ENCODE measurements at places on chromosomes 12 and 14. TPM values are rescaled to one million over a fixed set of nuclear protein-coding genes. Genes with fewer than 3 reads are reported as not detected.

DNA sequence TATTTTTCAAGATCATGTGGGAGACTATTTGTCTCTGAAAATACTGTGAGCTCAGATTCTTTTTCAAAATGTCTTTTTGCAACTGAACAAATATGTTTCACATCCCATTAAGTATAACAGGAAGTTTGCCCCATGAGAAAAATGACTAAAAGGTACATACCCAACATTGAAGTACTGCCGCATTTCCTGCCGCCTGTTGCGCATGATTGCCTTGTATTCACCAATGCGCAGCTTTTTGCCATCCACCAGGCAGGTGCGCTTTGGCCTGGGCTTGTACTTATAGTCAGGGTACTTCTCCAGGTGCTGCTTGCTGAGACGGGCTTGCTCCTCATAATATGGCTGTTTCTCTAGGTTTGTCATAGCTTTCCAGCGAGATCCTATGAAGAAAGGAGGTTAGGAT, 413.2 kb downstream of the SOX5 start:
- DNase-seq = peak; percentile 17

DNA sequence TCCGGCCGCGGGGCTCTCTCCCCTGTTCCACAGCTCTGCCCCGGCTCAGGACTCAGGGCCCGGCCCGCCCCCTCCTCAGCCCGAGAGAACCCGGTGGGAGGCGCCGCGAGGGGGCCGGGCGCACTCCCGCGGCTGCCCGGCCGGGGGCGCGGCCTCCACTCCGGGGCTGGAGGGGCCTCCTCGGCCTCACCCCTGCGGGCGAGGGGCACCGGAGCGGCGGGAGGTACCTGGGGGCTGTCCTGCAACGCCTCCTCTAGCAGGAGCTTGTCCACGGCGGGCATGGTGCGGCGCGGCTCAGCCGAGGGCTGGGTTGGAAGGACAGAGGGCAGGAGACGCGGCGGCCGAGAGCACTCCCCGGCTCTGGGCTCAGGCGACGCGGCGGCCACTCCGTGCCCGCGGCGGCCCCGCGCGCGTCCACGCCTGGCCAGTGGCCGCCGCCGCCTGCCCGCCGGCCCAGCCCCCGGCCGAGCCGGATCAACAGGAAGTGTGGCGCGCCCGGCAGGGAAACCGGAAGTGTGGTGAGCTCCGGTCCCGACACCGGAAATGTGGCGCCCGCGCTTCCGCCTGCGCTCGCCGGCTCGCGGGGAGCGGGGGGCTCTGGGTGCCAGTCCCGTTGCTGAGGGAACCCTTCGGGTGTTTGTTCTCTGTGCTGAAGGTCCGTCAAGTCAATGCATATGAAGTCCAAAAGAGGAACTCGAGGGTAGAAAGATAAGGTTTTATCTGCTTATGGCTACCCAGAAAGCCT, at the start of gene APPL2:
APPL2 (minus strand) TSS at position 443 of the 745 bp plus-strand sequence; CDS start at position 281, 162 bp downstream.
- DNase-seq = peak; percentile 97

DNA sequence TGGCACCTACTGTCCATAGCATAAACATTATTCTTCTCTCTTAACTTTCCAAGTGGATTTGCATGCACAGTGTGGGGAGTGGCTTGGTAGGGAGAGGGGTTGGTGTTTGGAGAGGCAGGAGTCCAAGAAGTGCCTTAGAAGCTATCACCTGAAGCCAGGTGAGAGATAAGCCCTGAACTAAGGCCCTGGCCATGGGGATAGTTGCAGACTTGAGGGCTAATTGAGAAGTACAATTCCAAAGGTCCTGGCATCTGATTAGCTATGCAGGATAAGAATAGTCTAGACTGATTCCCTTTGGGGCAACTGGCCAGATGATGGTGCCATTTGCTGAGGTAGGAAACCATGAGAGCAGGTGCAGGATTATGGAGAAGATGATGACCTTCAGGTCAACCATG, 2.0 kb upstream of the PCK2 start:
- DNase-seq = no peak

GRCh38 chr14:28875934-28876571, 109.5 kb downstream of the FOXG1 start:
- peak; percentile 1 for DNase-seq

DNA sequence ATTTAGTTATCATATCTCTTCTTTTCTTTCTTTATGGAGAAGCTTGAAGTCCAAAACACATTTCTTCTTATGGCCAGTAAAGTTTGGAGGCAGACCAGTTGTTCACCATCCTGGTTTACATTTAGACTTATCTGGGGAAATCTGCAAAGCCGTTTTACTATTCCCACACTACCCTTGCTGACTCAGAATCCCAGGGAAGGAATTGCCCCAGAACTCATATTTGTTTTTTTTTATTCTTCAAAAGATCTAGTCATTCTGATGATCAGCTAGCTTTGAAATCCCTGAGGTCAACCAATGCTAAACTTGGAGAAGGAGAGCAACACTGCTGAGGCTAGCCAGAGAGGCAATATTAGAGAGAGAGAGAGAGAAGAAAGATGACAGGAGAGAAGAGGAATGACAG, 12.3 kb upstream of the LMO3 start:
- no peak for DNase-seq

DNA sequence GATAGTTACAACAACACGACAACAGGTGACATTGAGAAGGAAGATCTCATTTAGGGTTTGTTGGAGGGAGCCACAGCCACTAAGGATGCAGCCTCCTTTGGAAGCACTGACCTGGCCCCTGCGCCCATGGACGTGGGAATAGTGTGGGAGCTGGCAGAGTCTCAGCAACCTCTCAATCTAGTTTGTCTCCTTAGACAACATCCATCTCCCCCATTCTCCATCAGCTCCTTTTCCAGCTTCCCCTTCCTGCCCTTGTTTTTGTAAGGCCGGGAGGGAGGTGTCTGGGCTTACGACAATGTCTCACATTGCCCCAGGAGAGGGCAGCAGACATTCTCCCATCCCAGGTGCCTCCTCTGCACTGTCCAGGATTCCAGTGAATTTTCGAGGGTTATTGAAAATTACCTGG, 170.2 kb upstream of the PZP start:
- no peak for DNase-seq

Gene NEUROD4
- not detected for total RNA-seq

Gene SPIC
- 0.44 TPM for total RNA-seq

- no peak for DNase-seq
Observed at GRCh38 chr12:31000751-31001150, 72.9 kb upstream of the DDX11 start.

DNA sequence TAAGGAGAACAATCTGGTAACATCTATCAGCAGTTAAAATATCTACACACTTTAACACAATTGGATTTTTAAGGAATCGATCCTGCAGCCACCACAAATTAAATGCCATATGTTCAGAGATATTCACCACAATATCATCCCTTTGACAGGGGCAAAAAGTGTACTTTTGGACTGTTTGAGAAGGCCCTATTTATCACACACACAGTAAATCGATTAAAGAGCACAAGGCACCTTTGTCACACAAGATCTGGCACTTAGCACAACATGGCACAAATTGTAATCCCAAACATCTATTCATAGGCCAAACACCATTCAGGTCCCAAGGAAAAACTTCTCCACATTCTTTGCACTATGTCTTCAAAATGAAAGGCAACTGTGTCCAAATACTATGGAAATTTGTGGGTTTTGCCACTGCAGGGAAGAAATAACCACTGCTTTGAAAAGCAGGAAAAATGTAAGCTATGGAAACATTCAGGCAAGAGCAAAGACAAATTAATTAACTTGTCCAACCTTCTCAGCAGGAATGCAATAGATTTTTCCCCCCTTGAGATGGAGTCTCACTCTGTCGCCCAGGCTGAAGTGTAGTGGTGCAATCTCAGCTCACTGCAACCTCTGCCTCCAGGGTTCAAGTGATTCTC, 282.5 kb upstream of the TMPO start:
- no peak for DNase-seq

Gene SMCO2
- total RNA-seq = 0.38 TPM

- DNase-seq = no peak
Observed at GRCh38 chr14:22519877-22520685, 68.9 kb downstream of the DAD1 start.

DNA sequence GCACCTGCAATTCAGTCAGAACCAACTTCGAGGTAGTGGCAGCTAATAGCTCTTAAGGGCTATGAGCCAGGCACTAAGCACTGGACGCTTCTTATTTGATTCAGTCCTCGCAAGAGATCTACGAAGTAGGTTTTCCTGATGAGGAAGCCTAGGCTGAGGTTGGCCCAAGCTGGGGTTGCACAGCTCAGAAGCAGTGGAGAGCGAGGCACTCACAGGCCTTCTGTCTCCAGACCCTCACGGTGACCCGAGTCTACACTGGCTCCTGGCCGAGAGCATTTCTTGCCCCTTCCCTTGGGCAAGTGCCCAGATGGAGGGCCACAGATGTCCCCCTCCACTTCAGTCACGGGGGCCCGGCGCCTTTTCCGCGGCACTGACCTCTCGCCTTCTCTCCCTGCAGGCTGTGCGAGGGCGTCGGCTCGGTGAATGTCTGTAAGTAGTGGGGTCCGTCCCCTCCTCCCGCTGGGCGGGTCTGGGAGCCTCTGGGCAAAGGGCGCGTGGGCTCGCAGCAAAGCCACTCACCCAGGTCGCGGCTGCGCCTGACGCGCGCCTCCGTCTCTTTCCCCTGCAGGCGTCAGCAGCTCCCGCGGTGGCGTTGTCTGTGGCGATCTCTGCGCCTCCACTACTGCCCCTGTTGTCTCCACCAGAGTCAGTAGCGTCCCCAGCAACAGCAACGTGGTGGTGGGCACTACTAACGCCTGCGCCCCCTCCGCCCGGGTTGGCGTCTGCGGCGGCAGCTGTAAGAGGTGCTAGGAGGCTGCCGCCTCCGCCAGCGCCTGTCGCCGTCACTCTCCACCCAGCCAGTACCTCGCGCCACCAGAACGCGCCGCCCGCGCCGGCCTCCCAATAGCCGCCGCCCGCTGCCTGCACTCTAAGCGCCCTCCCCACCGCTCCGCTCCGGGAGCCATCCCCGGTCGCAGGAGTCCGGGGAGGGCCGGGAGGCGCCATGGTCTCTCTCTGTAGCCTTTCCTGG, 13.1 kb downstream of the KRT83 start:
- peak; percentile 89 for DNase-seq

Gene PLEKHG7
- 1.5 TPM for total RNA-seq

DNA sequence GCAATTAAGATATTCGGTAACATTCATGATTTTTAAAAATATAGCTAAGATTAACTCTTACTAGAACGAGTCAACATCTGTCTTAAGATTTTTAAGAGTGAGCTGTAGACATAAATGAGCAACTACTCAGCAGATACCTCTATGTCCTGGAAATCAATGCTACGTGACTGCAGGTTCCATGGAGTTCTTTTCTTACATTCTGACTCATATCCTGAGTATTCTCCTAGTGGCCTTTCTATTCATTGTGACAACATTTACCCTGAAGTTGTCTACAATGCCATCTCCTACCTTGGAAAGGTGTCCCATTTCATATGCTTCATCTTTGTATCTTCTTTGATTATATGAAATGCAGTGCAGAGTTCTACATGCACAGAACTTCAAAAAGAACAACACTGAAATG, 59.9 kb downstream of the PKP2 start:
- no peak for DNase-seq

DNA sequence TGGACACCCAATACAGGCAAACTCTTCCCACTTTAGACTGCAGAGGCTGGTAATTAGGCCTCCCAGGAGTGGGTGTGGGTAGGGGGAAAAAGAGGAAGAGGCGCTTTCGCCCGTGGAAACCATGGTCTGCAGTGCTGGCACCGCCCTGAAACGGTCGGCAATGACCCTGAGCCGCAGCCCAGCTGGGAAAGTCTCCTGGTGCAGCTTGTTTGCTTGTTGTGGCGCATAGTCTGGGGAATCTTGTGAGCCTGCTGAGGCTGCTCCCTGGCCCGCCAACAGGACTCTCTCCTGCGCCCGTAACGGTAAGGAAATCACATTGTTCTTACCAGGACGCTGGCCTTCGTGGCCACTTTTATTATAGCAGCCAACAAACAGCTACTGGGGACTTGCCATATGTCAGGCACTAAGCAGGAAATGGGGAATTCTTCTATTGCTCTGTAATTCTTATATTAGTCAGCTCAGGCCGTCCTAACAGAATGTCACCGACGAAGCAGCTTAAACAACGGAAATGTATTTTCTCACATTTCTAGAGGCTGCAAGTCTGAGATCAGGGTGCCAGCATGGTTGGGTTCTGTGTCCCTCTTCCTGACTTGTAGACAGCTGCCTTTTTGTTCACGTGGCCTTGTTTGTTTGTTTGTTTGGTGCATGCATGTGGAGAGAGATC, 52.5 kb upstream of the RIN3 start:
- DNase-seq = no peak

Gene EGLN3
- 22.5 TPM for total RNA-seq

Gene P2RX2
- 0.19 TPM for total RNA-seq

DNA sequence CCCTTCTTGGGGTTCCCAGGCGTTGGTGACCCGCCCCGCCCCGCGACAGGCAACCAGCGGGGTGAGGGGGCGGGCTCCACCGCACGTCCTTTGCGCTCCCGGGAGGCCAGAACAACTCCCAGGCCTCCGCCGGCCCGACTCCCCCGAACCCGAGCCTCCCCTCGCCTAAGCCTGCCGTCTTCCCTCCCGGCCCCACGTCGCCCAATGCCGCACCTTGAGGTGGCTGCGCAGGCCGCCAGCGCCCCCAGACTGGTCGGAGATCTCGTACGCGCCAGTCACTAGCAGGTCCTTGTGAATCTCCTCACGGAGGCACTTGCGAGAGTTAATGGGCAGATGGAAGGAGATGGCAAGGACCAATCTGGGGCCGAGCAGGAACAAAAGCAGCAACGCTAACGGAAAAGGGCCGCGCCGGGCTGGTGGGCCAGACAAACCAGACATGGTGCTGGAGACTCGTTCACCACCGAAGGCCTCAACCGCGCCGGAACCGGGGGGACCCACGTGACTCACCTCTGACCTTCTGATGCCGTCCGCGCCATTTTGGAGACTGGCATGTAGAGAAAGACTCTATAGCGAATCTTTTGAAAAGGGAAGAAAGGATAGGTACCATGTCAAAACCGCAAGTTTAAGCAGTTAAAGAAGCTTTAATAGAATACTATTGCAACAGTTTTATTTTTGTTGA, at the start of gene TMED10:
TMED10 (minus strand) TSS at position 471 of the 679 bp plus-strand sequence; CDS start at position 438, 33 bp downstream.
- peak; percentile 97 for DNase-seq

DNA sequence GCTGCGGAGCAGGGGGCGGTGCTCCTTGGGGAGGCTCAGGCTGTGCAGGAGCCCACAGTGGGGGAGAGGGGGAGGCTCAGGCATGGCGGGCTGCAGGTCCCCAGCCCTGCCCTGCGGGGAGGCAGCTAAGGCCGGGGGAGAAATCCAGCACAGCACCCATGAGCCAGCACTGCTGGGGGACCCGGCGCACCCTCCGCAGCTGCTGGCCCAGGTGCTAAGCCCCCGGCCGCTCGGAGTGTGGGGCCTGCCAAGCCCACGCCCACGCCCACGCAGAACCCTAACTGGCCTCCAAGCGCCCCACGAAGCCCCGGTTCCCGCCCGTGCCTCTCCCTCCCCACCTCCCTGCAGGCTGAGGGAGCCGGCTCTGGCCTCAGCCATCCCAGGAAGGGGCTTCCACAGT, 145.6 kb upstream of the SEL1L start:
- no peak for DNase-seq

Gene SIRT4
- 1.5 TPM for total RNA-seq

DNA sequence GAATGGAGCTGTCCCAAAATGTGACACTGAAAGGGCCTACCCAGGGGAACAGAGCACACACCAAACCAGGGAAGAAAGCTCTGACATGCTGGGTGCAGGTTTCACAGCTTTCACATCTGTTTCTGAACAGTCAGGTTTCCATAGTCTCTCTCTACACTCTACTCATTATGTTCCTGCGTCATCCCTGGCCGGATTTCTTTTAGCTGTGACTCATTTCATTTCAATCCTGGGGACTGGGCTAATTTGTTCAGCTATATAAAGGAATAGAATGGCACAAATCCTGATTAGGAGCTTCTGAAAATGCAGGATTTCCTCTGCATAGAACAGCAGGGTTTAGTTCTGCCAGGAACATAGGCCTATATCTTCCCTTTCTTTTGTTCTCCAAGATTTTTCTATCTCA, 649.8 kb downstream of the RPS29 start:
- no peak for DNase-seq

Gene TCL1B
- total RNA-seq = not detected
